ENCODE measurements at places on chromosomes 2 and 18. TPM values are rescaled to one million over a fixed set of nuclear protein-coding genes. Genes with fewer than 3 reads are reported as not detected.

Gene NRBP1
- total RNA-seq, result 138 TPM

Gene ANKAR
- 1.8 TPM for total RNA-seq

Gene TOGARAM2
- total RNA-seq, result 0.23 TPM

Gene FBXO41
- total RNA-seq, result 5.5 TPM

Gene TGFA
- 7.6 TPM for total RNA-seq

Gene MCM6
- total RNA-seq, result 46.3 TPM

Gene PTPN2
- 20.7 TPM for total RNA-seq

Gene LIPG
- total RNA-seq, result 0.19 TPM

Gene KANSL1L
- 0.67 TPM for total RNA-seq
